ENCODE measurements at places on chromosomes 5 and 9. TPM values are rescaled to one million over a fixed set of nuclear protein-coding genes. Genes with fewer than 3 reads are reported as not detected.

PALM2AKAP2 gene
- total RNA-seq = 1.2 TPM

NMUR2 gene
- not detected for total RNA-seq

PLCXD3 gene
- 5.0 TPM for total RNA-seq

ZNF474 gene
- not detected for total RNA-seq

IL6ST gene
- total RNA-seq = 25.7 TPM

MVB12B gene
- 7.2 TPM for total RNA-seq

GPR21 gene
- not detected for total RNA-seq

SPINK4 gene
- not detected for total RNA-seq

IL9 gene
- not detected for total RNA-seq

TSLP gene
- total RNA-seq = not detected

RPL37 gene
- total RNA-seq = 2,333 TPM

- no peak overlapping the region for H3K4me3 ChIP-seq
- H3K27ac ChIP-seq = peak overlapping the region; percentile 68
- H3K27me3 ChIP-seq = no peaks in the 10 kb centered on the region
- H3K36me3 ChIP-seq = no peaks in the 10 kb centered on the region
- DNase-seq = peak; percentile 85
Observed at GRCh38 chr5:87752362-87752761, 339.6 kb upstream of the CCNH start.

GRCh38 chr9:124489222-124489621, 18.0 kb downstream of the NR5A1 start:
- no peaks in the 10 kb centered on the region for H3K36me3 ChIP-seq
- no peak overlapping the region for H3K27ac ChIP-seq
- no peaks in the 10 kb centered on the region for H3K4me1 ChIP-seq
- no peak overlapping the region for H3K4me3 ChIP-seq
- no peak for DNase-seq

- peaks cover 12% of the 10 kb centered on the region for H3K4me1 ChIP-seq
- no peak overlapping the region for H3K4me3 ChIP-seq
- H3K36me3 ChIP-seq = no peaks in the 10 kb centered on the region
- no peak for DNase-seq
- H3K27me3 ChIP-seq = no peaks in the 10 kb centered on the region
- no peak overlapping the region for H3K27ac ChIP-seq
Observed at GRCh38 chr5:55855509-55855908, 4.4 kb downstream of the IL31RA start.

- H3K36me3 ChIP-seq = no peaks in the 10 kb centered on the region
- no peak for DNase-seq
- H3K4me3 ChIP-seq = no peak overlapping the region
- H3K27me3 ChIP-seq = no peaks in the 10 kb centered on the region
Observed at GRCh38 chr5:158510479-158510878, 589.2 kb downstream of the EBF1 start.

- DNase-seq = peak; percentile 62
- H3K27me3 ChIP-seq = no peaks in the 10 kb centered on the region
- H3K36me3 ChIP-seq = no peaks in the 10 kb centered on the region
- no peak within 1 kb of the TSS for H3K27ac ChIP-seq
Observed at GRCh38 chr9:127877566-127877998, at the start of gene AK1. Gene AK1, minus strand, starts transcription at chr9:127877675. Its CDS starts 3,058 bp downstream, at chr9:127874617.

- no peaks in the 10 kb centered on the region for H3K27me3 ChIP-seq
- no peak for DNase-seq
Observed at GRCh38 chr9:105554042-105554441, 3.9 kb upstream of the FKTN start.

- H3K36me3 ChIP-seq = no peaks in the 10 kb centered on the region
- no peaks in the 10 kb centered on the region for H3K4me1 ChIP-seq
- peaks cover 12% of the 10 kb centered on the region for H3K27me3 ChIP-seq
- peak; percentile 24 for DNase-seq
- no peak overlapping the region for H3K27ac ChIP-seq
Observed at GRCh38 chr9:68844631-68845612, 139.9 kb downstream of the PIP5K1B start.

DNA sequence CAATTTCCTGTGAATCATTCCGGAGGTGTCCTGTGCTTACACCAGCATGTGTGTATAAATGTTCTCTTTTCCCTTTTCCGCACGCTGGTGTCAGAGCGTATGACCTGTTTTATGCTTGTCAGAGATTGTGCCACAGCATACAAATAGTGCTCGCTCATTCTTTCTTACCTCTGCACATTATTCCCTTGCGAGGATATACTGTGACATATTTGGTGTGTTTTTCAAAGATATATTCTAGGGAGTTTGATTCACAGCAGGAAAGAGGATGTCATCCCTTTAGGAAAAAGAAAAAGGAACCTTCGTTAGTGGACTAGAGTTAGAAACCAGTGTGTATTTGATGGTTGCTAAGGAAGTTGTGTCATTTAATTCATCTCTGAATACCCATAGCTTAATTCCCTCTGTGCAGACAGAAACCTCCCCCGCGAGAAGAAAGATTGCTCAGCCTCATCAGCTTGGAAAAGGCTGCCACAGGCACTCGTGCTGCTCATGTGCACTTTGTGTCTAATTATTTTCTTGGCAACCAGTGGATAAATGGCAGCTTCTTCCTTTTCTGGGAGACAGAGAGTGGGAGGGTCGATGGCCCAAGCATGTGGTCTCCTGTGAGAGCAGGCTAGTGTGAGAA, 14.7 kb upstream of the CCIN start:
- no peak overlapping the region for H3K4me3 ChIP-seq
- peaks cover 2% of the 10 kb centered on the region for H3K36me3 ChIP-seq
- H3K27me3 ChIP-seq = no peaks in the 10 kb centered on the region
- H3K4me1 ChIP-seq = peaks cover 14% of the 10 kb centered on the region

DNA sequence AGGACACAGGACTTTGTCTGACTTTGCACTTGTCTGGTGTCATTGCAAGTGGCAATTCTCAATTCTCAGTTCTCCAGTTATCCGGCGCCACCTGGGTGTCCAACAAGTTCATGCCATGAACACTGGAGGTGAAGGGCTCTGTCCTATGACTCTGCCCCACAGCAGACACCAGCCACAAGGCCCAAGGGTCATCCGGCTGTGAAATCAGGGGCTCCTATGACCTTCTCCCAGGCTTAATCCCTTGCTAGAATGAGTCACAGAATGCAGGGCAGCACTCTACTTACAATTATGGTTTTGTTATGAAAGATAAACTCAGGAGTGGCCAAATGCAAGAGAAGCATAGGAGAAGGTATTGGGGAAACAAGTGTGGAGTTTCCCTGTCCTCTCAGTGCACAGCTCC, 392.0 kb downstream of the GADD45G start:
- peaks cover 13% of the 10 kb centered on the region for H3K4me1 ChIP-seq
- no peak for DNase-seq
- peaks cover 9% of the 10 kb centered on the region for H3K27me3 ChIP-seq
- no peak overlapping the region for H3K27ac ChIP-seq
- no peak overlapping the region for H3K4me3 ChIP-seq

- peak overlapping the region; percentile 64 for H3K27ac ChIP-seq
- peaks cover 40% of the 10 kb centered on the region for H3K4me1 ChIP-seq
- H3K4me3 ChIP-seq = no peak overlapping the region
- no peak for DNase-seq
- H3K27me3 ChIP-seq = no peaks in the 10 kb centered on the region
Observed at GRCh38 chr5:73822278-73822988, 196.4 kb downstream of the ARHGEF28 start.

GRCh38 chr9:72210522-72210921, 61.3 kb downstream of the GDA start:
- H3K36me3 ChIP-seq = no peaks in the 10 kb centered on the region
- H3K27me3 ChIP-seq = peaks cover 33% of the 10 kb centered on the region
- H3K4me3 ChIP-seq = no peak overlapping the region
- H3K4me1 ChIP-seq = peaks cover 6% of the 10 kb centered on the region
- DNase-seq = peak; percentile 41

DNA sequence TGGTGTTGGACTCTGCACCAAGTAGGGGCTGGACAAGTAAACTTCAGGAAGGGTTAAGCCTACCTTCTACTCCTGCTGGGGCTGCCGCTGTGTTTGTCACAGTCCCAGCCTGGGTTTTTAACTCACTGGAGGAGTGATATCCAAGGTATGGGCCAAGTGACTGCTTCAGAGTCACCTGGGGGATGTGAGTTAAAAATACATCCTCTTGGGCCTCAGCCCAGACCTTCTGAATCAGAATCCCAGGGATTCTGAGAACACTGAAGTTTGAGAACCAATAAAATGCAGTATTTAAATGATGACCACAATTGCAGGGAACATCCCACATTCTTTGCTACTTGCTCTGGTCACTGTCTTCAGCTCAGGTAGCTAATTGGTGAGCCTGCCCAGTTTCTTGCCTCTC, 95.1 kb upstream of the DNAH5 start:
- H3K36me3 ChIP-seq = no peaks in the 10 kb centered on the region
- DNase-seq = peak; percentile 99
- peaks cover 56% of the 10 kb centered on the region for H3K4me1 ChIP-seq
- H3K27me3 ChIP-seq = no peaks in the 10 kb centered on the region
- H3K4me3 ChIP-seq = peak overlapping the region; percentile 53

DNA sequence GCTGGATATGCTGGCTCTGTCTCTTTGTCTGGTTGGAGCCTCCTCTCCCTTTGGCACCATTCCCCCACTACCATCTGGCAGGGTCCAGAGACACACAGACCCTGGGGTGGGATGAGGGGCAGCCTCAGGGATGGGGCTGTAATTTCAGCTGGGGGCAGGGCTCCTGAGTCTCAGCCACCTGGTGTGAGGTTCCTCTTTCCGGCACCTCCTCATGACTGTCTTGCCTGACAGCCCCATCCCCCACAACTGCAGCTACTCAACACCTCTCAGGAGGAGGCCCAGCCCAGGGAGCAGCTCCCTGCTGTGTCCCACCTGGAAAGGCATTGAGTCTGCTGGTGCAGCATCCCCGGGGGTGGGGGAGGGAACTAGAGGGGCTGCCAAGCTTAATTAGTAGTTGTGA, 11.7 kb upstream of the RPS14 start:
- H3K4me1 ChIP-seq = no peaks in the 10 kb centered on the region
- no peak for DNase-seq
- no peak overlapping the region for H3K4me3 ChIP-seq
- no peaks in the 10 kb centered on the region for H3K36me3 ChIP-seq
- H3K27ac ChIP-seq = no peak overlapping the region

DNA sequence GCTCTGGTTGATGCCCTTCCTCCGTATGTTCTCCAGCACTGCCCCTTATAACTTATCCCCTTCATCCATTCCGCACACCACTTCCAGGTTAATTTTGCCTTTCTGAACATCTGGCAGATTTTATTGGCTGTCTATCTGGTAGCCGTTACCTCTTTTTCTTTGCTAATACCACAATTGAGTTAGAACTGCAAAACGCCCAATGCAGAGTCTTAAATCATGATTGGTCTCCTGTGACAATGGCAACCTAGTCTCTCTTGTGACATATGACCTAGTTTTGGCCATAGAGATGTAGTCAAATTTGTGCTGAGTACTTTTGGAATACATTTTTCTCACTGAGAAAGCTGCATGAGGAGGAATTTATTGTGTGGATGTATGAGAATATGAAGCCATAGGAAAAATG, 365.7 kb upstream of the PRR16 start:
- H3K4me1 ChIP-seq = peaks cover 12% of the 10 kb centered on the region
- no peak overlapping the region for H3K4me3 ChIP-seq
- H3K36me3 ChIP-seq = no peaks in the 10 kb centered on the region

DNA sequence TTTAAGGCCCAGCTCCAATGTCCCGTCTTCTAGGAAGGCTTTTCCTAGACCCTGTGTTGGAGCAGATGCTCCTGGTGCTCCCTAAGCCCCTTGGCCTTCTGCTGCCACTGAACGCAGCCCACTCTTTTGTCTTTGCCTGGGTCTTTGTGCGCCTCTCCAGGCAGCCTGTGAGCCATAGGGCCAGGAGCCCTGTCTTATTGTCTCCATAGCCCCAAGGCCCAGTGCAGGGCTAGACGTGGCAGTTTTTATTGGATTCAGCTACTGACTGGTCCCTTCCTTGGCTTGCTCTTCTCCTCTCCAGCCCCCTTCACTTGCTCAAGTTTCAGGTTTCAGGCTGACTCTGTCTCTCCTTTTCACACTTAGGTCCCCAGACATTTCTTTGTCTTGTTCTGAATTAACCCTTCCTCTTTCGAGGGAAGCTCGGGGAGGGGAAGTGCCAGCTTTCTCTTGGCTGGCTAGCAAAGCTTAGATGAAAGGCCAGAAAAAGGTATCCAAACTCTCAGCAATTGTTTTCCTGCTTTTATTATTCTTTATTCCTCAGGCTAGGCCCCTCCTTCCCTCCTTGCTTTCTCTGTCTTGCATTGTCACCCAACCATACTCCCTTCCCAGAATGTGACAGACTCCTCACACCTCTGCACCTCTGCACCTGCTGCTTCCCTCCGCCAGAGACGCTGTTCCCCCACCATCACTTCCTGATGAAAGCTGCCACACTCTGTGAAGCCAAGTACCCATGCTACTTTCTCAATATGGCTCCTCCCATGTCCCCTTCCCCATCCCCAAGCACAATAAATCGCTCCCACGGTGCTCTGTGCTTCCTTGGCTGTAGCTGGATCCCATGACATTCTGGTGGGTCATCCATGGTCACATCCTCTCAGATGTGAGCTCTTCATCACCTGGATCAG, 101.6 kb upstream of the CPEB4 start:
- no peaks in the 10 kb centered on the region for H3K27me3 ChIP-seq
- no peak overlapping the region for H3K4me3 ChIP-seq
- no peak for DNase-seq
- H3K27ac ChIP-seq = no peak overlapping the region

DNA sequence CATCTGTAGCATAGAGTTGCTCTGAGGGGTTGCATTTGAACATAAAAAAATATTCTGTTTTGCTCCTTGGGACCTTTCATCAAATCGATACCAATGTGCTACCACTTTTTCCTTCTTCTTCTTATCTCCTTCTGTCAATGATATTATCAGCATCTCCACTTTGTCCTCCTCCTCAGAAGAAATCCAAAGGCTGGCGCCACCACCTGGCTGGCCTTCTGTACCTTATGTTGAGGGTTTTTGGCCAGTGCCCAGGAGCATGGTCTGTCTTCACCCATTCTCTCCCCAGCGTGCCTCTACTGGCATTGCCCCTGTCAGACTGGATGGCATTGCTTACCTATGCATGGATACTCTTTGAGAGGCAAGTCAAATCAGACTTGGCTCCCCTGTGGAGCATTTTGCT, 167.2 kb downstream of the CFAP90 start:
- no peak overlapping the region for H3K27ac ChIP-seq
- H3K4me1 ChIP-seq = no peaks in the 10 kb centered on the region

GRCh38 chr9:95635986-95636671, 119.4 kb upstream of the PTCH1 start:
- H3K27ac ChIP-seq = no peak overlapping the region
- peaks cover 44% of the 10 kb centered on the region for H3K27me3 ChIP-seq
- DNase-seq = no peak
- no peaks in the 10 kb centered on the region for H3K36me3 ChIP-seq

DNA sequence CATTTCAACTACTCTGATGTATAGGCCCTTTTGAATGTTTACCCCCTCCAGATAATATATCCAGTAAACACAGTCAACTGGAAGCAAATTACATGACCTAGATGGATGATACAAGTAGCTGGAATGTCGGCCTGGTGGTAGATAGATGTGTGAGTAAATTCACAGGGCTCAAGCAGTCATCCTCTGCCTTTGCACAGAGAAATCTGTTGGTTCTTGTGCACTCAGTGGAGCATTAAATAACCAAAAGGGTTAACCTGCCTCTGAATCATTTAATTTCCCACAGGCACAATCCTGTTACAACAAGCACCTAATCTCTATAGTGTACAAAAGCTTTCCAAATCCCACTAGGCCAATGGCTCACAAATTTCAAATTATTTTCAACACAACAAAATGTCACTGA, 668.3 kb downstream of the DNAH5 start:
- H3K27ac ChIP-seq = no peak overlapping the region
- H3K4me3 ChIP-seq = no peak overlapping the region
- H3K27me3 ChIP-seq = no peaks in the 10 kb centered on the region
- no peaks in the 10 kb centered on the region for H3K36me3 ChIP-seq
- peak; percentile 38 for DNase-seq
